ENCODE measurements at places on chromosomes 13 and 19. TPM values are rescaled to one million over a fixed set of nuclear protein-coding genes. Genes with fewer than 3 reads are reported as not detected.
A peak's percentile ranks its signal among the peaks of the same experiment; 100 is the strongest.

DNA sequence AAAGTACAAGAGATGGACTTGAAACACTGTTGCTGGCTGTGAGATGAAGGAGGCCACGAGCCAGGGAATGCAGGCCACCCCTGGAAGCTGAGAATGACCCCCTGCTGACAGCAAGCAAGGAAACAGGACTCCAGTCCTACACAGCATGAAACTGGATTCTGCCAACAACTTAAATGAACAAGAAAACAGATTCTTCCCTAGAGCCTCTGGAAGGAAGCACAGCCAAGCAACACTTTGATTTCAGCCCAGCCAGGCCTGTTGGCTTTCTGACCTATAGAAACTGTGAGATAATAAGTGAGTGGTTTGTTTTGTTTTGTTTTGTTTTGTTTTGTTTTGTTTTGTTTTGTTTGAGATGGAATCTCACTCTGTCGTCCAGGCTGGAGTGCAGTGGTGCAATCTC lies 105.3 kb upstream of the CACNA1A start:
- DNase-seq: no peak

DNA sequence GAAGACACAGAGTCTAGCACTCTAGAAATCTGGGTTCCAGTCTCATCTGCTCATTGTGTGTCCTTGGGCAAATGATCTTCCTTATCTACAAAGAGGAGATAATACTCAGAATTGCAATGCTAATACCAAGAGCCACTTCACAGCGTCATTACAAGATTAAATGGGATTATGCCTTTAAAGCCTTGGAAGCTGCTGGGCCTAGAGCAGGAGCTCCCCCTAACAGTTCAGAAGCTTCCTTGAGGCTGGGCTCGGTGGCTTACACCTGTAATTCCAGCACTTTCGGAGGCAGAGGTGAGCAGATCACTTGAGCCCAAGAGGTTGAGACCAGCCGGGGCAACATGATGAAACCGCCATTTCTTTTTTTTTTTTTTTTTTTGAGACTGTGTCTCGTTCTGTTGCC lies 27.6 kb downstream of the AP2S1 start:
- no peak for DNase-seq

DNA sequence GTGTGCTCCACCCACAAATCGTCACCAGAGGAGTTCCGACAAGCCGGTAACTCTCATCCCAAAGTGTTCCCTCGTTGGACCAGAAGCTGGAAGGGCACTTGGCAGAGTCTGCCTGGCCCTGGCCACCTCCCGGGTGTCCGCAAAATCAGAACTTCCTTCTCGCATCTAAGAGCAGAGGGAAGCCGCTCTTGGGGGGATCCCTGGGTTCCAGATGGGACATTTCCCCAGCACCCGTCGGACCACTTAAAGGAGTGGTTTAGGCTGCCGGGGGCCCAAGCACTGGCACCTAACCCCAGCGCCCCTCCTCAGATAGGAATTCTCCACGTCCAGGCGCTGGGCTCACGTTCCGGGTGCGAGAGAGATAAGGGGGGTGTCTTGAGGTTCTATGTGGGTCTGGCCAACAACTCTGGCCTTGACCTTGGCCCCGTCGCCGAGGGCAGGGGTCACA lies 857 bp upstream of the MAP2K7 start:
- DNase-seq: no peak

GRCh38 chr13:88817560-88817959 lies 1146.4 kb downstream of the SLITRK5 start:
- DNase-seq: no peak

GRCh38 chr13:69999875-70000274 lies 107.8 kb upstream of the ATXN8OS start:
- DNase-seq: no peak

DNA sequence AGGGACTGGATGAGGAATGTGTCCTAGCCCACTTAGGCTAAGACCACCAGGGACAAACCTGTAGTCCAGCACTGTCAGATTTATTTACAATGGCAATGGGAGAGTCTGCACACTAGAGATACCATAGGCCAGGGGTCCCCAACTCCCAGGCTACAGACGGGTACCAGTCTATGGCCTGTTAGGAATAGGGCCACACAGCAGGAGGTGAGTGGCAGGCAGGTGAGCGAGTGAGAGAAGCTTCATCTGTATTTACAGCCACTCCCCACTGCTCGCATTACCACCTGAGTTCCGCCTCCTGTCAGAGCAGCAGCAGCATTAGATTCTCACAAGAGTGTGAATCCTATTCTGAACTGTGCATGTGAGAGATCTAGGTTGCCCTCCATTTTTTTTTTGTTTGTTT lies 2.4 kb downstream of the THAP8 start:
- no peak for DNase-seq

GRCh38 chr19:47619763-47620162 lies 10.8 kb downstream of the BICRA start:
- DNase-seq: peak; percentile 18

DNA sequence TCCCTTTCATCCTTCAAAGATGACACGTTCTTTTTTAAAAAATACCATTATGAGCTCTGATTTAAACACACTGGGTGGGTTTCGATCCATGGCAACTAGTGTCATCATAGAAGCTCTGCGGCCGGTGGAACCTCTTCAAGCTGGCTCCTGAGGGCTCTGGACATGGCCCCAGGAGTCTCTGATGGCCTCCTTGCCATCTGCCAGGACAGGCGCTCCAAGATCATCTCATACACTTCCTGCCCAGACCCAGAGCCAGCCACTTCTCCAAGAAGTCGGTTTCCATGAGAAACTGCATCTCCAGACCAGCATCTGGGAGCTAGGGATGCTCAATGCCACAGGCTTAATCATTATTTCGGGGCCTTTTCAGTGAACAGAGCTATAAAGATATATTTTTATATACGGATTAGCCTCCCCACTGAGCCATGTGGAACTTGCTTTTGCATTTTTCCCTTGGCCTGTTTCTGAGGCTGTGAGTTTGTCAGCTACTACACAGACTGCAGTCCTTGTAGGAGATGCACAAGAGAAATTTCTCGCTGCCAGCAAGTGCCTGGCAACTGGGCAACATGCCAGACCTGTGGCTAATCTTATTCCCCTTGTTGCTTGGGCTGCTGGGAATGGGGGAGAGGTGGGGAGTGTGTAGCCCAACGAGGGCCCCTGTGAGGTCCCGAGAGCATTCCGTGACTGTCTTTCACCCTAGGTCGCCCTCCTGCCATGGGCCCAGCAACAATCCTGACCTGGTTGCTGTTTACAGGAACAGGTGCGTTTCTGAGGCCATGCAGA lies 15.9 kb downstream of the SUGP1 start:
- no peak for DNase-seq

Gene CCDC8
- polyA plus RNA-seq: 28.8 TPM

Gene BEST2
- not detected for polyA plus RNA-seq
